ENCODE measurements at places on chromosomes 13 and 19.

GRCh38 chr13:110135977-110136597 lies 170.9 kb downstream of the COL4A1 start:
- DNase-seq, result no peak

GRCh38 chr13:113915786-113916329 lies 52.0 kb upstream of the GAS6 start:
- DNase-seq, result no peak

DNA sequence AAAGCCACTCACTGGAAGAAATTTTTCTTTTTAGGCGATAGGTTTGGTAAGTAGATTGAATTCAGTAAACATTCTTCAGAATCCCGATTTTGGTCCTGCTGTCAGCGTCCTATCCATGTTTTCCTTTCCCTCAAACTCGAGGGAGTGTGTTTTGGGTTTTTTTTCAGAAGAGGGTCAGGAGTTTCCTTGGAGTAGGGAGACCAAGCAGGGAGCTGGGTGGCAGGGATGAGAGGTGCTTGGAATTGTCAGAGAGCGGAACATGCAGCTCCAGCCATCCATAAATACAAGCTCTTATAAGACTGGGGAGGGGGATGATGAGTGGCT lies 1.6 kb upstream of the PCDH8 start:
- no peak for DNase-seq

DNA sequence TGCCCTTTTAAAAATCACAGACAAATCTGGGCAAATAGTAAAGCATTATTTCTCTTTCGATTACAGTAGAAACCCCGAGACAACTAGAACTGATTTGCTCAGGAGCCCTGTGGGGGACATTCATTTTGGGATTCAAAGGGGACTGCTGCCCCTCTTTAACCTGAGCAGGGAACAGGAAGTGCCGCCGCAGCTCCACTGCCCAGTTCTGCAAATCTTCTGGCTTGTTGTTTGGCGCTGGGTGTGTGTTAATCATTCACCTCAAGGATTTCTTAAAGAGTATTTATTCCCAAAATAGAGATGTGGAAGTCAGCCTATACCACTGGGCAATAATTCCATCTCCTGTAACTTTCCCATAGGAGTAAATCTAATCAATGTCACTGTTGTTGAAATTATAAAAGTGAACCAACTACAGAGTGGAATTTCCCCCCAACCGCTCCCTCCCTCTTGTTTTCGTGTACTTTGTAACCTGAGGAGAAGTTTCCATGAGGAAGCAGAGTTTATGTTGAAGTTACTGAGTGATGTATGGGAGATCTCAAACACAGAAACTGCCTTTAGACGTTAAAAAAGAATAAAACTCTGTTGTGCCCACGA lies 515.8 kb downstream of the KLF12 start:
- DNase-seq, result no peak

DNA sequence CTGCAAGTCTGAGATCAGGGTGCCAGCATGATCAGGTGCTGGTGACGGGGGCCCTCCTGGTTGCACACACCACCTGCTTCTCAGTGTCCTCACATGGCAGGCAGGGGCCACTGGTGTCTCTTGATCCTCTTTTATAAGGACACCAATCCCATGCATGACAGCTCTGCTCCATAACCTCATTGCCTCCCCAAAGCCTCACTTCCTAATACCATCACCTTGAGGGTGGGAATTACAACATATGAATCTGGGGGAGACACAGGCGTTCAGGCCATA lies 15.0 kb upstream of the MIER2 start:
- DNase-seq, result no peak

All from CD4-positive, alpha-beta T cell treated with Interleukin-4 for 1 hour (primary cell).